Occipital lobe (tissue), 3 donors: ENCODE measurements at places on chromosomes 1 and 21.

DNA sequence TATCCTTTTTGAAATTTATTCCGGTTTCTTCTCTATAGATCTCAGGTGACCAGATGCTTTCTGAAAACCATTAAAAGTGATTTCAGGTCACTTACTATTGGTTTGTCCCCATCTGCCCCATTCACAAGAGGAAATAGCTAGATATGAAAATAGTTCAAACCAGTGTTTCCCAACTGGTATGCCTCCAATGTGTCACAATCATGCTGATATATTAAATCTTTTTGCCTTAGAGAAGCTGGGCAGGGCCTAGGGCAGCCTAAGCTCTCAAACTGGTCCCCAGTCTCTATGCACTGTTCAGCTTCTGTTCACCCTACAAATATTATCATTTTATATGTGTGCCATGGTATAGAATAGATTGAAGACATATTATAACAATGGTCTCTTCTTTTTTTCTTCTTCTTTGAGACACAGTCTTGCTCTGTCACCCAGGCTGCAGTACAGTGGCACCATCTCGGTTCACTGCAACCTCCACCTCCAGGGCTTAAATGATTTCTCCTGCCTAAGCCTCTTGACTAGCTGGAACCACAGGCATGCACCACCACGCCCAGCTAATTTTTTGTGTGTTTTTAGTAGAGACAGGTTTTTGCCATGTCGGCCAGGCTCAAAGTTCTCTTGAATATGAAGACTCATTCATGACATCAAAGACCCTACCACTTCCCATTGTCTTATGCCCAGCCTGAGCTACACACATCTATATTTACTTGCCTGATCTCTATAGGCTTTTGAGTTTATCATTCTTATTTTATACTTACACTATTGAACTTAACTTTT lies 15.7 kb downstream of the PTPN22 start:
- no peak for DNase-seq

- no peak for DNase-seq
Observed at GRCh38 chr21:41783476-41784180, 16.8 kb upstream of the RIPK4 start.

DNA sequence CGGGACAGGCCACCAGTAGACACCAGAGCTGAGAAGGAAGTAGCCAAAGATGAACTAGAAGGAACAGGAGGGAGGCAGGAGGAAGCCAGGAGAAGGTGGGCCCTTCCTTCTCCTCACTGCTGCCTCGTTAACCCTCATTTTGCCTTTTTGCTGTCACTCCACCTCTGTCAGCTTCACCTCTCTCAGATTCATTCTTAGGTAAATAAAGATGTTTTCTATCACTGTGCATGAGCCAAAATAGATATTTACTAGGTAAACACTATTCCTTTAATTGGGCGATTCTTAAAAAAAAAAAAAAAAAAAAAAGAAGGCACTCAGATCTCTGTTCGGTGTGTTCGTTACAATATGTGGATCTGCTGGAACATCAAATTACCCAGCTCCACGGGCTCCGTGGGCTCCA lies 112.3 kb downstream of the GLUL start:
- no peak for DNase-seq

GRCh38 chr1:118564961-118565703 lies 380.1 kb upstream of the SPAG17 start:
- no peak for DNase-seq

- DNase-seq = no peak
Observed at GRCh38 chr1:109091839-109092193, 1.3 kb downstream of the TMEM167B start.

GRCh38 chr1:203968761-203969160 lies 104.2 kb upstream of the SOX13 start:
- no peak for DNase-seq

DNA sequence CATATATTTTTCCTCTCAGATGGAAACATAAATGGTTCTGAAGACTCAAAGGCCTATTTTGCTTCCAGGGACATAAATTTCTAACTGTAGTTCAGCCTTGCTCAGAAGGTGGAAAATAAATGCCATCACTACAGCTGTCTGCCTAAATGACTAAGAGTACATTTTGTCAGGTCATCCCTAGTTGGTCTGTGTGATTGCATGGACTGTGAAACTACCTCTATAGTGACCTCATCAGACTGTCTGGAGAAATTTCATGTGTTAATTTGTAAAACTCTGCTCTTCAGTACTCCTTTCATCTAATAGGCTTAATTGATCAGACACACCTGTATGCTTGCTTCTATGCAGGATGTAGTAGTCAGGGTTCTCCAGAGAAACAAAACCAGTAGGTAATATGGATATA lies 886.9 kb downstream of the AMY1C start:
- no peak for DNase-seq

DNA sequence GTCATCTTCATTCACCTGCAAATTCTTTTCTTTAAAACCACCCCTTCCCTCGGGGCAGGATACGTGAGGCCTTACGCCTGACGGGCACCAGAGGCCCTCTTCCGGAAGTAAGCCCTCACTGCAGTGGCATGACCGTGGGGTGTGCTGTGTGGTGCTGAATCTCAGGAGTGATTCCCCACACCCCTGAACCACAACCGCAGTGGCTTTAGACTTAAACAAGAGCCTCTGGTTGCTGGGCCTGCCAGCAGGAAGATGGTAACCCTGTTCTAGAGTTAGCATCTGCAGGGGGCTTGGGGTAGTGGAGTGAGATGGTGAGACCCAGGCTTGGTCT lies 12.1 kb downstream of the BSND start:
- no peak for DNase-seq

- DNase-seq = no peak
Observed at GRCh38 chr1:65177457-65177856, 29.5 kb downstream of the AK4 start.

- no peak for DNase-seq
Observed at GRCh38 chr1:55418208-55419000, 203.2 kb upstream of the USP24 start.
